Naive thymus-derived CD8-positive, alpha-beta T cell (primary cell): ENCODE measurements at places on chromosomes 1 and 21.
A peak's percentile ranks its signal among the peaks of the same experiment; 100 is the strongest.

DNA sequence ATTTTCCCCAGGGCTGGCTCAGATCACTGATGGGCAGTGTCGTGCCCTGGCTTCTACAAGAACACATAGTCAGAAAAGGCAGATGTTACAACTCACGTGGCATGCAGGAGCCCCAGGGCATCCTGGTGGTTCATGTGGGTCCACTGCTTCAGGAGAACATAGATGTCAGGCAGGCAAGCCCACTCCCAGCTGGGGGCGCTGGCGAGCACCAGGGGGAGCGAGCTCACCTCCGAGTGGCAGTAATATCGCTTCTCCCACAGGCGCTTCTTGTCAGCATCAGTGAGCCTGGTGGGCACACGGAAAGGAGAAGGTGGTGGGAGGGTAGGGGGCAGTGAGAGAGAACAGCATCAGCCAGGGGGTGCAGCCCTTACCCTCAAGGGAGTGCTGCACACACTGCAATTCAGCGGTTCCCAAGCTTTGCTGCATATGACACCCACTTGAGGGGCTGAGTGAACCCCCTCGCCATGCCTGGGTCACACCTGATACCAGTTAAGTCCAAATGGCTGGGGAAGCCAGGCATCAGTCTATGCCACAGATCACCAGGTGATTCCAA, 34.3 kb upstream of the PPP1R15B start:
- DNase-seq, result peak; percentile 44

DNA sequence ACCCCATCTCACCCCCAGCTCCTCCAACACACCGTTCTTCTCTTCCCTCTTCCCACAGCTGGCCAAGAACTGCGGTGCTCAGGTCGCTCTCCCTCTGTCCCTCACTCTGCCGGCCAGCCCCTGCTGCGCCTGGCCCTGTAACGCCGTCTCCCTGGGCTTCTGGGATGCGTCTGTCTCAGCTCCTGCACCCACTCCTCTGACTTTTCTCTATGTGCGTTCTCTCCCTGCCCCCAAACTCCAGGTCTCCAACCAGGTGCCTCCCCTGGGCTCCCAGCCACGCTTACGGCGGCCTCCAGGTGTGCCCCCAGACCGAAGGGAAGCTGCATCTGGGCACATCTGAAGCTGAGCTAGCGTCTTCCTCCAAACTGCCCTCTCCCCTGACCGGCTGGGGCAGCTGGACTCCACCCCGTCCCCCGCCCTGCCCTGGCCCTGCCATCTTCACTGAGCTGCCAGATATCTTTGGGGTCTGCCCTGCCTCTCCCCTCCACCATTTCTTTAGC, 2.6 kb downstream of the KRTAP10-12 start:
- DNase-seq, result no peak

DNA sequence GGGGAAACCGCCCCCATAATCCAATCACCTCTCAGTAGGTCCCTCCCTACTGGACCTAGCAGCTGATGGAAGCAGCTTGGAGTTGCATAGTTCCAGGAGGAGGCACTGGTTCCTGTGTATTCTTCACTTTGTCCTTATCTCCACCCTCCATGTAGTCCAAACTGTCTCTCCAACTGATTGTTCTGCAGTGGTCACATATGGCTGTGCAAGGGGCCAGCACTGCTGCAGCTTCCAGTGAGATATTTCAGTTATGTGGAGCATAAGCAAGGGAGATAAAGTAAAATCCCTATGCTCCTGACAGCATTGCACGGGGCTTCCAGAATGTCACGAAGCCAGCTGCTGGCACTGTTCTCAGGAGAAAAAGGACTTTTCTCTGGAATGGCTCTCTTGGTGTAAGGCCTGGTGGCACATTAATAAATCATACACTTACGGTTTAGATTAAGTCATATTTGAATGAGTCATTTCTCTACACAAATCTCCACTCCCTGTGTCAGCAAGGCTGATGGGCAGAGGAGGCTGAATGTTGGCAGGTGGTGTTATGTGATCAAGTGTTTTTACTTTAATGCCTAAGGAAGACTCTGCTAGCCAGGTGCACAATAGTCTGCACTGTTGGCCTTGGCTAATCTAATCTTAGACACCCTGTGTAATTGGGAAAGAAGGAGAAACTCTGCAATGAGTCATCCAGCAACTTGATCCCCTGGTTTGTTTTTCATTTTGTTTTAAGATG, 93.4 kb downstream of the KCNK1 start:
- no peak for DNase-seq

- DNase-seq, result no peak
These were observed 50.7 kb downstream of the SPATA17 start for GRCh38 chr1:217681806-217682205.

DNA sequence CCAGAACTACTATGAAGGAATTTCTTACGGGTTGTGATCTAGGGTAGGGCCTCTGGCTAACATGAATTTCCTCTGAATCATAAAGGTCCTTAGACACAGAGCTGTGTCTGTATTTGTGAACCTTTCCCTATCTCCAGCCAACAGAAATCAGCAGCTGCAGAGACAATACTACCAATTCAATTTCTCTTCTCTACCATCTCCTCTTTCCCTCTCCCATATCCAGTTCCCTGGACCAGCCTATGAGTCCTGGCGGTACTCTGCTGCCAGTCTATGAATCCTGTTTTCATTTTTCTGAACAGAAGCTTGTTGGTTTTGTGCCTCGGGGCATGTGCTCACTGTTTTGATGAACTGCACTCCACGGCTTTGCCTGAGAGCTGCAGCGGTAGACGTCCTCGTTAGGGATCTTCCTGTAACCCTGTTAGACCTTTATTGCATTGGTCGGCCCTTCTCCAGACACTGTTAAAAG, 458.0 kb upstream of the VAMP3 start:
- DNase-seq, result no peak

DNA sequence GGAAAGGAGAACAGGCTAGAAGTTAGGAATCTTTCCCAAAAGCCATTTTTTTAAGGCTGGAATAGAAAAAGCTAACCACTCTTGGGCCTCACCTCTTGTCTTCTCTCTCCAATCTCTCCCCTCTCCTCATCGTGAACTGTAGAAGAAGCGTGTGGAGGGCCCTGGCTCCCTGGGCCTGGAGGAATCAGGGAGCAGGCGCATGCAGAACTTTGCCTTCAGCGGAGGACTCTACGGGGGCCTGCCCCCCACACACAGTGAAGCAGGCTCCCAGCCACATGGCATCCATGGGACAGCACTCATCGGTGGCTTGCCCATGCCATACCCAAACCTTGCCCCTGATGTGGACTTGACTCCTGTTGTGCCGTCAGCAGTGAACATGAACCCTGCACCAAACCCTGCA, 19.4 kb downstream of the PPP1R8 start:
- DNase-seq, result no peak

DNA sequence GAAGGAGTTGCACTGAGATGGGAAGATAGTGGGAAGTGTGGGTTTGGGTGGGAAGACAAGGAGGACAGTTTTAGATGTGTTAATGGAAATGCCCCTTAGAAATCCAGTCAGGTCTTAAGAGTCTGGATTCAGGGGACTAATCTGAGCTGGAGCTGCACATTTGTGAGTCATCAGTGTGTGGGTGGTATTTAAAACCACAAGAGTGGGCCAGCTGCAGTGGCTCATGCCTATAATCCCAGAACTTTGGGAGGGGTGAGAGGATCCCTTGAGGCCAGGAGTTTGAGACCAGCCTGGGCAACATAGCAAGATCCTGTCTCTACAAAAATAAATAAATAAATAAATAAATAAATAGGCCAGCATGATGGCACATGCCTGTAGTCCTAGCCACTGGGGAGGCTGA, 40.9 kb upstream of the SLC6A9 start:
- DNase-seq, result no peak

- DNase-seq, result no peak
These were observed 1.2 kb downstream of the ALG14 start for GRCh38 chr1:95071539-95071938.

- DNase-seq, result peak; percentile 67
These were observed 25.4 kb upstream of the ALDH4A1 start for GRCh38 chr1:18927654-18928272.

GRCh38 chr1:223211323-223211985, 68.4 kb upstream of the TLR5 start:
- DNase-seq, result no peak

DNA sequence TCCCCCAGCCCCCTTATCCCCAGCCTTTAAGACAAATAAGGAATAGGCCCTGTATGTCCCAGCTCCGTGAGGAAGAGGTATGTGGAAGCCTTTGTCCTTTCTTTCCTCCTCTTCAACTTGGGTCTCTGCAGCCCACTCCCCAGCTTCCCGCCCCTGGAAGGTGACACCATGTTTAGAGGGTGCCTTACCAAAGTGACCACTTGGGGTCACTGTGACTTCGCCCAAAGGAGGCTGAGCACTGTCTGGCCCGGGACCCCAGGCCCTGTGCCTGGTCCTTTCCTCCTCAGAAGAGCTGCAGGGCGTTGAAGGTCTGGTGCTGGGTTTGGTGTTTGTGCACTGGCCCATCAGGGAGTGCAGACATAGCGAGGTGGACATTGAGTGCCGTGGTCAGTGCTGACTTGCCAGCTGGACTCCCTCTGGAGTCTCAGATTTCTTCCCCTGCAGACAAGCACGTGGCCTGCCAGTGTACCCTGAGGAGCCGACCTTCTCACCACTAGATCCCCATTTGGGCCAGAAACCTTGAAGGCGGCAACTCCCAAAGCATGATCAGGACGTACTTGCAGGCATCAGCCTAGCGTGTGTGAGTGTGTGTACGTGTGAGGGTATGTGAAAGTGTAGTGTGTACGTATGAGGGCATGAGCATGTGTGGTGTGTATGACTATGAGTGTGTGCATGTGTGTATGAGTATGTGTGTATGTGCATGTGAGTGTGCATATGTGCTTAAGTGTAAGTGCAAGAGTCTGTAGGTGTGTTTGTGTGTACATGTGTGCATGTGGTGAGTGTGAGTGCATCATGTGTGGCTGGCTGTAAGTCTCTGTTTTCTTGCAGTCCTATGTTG, 181.4 kb upstream of the KIAA0040 start:
- no peak for DNase-seq

DNA sequence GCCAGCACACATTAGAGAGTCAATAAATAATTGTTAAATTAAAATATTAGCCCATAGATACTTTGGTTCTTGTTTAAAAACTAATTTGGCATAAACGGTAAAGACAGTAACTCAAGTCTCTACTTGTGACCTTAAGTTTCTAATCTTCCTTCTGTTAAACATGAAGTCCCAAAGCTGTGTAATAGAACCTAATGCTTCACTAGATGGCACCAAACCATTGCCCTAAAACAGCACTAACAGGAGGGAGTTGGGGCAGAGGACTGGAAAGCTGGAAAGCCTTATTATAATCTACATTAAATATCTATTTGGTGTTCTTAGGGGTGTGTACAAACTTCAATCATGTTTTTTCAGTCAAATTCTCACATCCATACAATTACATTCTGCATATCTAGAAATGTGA, 176.7 kb downstream of the OLFM3 start:
- DNase-seq, result no peak

GRCh38 chr1:7827126-7827955, 25.5 kb downstream of the UTS2 start:
- peak; percentile 26 for DNase-seq
